ENCODE measurements at places on chromosomes 2 and 18.

GRCh38 chr2:170928036-170928823 lies 823 bp upstream of the GORASP2 start:
- no peak for DNase-seq

DNA sequence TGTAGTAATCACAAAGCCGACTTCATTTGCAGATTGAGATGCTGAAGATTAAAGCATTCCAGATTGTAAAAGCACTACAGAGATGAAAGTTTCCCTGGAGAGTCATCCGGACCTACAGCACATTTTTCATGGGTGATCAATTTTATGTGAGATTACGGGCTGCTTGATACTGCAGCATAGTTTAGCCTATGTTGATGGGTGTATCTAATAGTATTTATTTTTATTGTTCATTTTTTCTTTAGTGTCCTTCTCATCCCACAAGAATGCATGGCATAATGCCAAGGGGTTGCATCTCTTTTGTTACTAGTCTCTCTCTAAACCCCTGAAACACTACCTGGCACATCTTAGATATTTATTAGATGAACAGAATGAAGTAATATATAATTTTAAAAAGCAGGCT lies 240.4 kb downstream of the MBD2 start:
- DNase-seq: no peak

GRCh38 chr2:121189011-121189410 lies 96.0 kb downstream of the TFCP2L1 start:
- no peak for DNase-seq

DNA sequence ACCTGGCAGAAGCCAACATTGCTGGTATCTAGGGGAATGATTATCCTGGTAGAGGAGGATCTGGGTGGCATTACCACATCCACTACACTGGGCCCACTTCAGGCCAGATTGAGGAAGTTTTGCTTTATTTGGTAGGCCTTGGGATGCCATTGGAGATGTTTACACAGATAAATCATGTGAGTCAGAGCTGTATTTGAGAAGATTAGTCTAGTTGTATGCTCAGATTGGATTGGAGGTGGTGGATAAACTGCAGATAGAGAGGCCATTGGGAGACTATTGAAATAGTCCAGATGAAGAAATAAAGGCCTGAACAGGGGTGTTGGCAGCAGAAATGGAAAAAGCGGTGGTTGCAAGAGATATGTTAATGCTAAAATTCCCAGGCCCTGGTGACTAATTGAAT lies 81.5 kb downstream of the EFEMP1 start:
- no peak for DNase-seq

- no peak for DNase-seq
Observed at GRCh38 chr2:124649001-124649400, 623.9 kb downstream of the CNTNAP5 start.

- DNase-seq: no peak
Observed at GRCh38 chr2:214575030-214575429, 164.2 kb downstream of the VWC2L start.

DNA sequence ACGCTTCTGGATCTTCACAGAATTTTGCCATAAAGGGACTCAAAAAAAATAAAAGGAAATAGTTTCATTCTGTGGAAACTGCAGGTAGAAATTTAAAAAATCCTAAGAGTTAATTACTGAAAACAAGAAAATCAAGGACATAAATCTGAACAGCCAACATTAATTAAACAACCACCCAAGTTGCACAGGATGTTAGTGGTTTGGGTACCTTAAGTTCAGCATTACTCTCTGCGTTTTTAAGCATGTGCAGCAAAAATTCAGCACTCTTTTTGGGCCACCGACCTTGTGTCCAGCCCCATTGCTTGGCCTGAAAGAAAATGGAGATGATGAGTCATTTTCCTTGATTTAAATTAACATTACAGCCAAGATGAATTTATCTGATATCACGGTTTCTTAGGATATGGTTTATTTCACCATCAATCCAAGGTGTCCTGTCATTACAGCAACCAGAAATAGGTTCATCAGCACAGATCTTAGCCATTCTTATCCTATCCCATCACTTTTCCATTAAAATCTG lies 3.3 kb upstream of the C18orf32 start:
- DNase-seq: no peak

GRCh38 chr2:42957861-42958301 lies 165.5 kb upstream of the HAAO start:
- DNase-seq: no peak

DNA sequence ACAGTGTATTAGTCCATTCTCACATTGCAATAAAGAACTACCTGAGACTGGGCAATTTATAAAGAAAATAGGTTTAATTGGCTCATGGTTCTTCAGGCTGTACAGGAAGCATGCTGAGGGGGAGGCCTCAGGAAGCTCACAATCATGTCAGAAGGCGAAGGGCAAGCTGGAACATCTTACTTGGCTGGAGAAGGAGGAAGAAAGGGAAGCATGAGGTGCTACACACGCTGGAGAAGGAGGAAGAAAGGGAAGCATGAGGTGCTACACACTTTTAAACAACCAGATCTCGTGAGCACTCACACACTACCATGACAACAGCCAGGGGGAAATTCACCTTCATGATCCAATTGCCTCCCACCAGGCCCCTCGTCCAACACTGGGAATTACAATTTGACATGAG lies 95.3 kb upstream of the FAM110C start:
- no peak for DNase-seq

- no peak for DNase-seq
Observed at GRCh38 chr2:129061069-129061768, 742.6 kb upstream of the HS6ST1 start.

DNA sequence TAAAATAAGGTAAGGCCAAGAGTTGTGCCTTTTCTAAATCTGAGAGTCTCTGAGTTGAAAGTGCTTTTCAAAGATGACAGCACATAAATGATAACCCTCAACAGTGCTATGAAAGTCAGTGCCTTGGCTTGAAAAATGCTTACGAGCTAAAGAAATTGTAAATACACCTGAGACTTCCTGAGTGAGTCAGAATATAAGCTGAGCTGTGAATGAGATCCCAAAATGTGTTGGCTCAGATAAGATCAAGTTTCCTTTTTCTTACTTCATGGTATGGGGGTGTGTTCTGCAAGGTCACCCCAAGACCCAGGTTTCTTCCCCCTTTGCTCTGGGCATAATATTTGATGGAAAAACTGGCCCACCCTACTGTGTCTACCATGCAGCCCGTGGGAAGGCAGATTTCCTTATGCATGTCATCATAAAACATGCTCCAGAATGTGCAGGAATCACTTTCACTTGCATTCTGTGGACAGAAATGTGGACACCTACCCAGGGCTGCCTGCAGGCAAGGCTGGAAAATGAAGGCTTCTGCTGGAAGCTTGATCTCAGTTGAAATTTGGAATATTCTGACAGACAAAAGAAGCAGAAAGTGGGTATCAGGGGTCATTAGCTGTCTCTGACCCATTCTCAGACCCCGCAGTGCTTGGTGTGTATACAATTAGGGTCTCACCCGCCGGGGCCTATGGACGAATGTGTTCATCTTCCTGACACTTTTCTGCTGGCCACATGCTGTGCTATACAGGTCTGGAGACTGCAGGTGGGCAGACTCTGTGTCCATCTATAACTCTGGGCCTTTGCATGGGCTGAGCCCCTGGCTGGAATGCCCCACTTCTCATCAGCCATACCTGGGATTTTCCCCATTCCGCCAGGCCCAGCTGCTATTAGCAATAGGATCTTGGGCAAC lies 212.6 kb downstream of the SH3RF3 start:
- DNase-seq: no peak

DNA sequence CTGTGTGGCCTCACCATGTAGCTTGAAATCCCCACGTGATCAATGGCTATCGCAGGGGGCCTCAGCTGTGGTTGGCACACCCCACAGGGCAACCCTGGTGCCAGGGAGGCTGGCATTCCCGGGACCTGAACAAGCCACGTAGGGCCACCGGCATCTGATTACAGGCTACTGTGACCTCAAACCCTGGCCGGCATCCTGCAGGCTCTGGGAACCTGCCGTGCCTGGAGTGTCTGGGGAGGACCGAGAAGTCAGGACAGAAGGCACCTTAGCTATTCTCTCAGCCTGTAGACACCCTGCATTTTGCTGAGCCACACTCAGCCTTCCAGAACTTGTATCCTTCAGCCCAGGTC lies 213.0 kb downstream of the GLI2 start:
- DNase-seq: no peak

DNA sequence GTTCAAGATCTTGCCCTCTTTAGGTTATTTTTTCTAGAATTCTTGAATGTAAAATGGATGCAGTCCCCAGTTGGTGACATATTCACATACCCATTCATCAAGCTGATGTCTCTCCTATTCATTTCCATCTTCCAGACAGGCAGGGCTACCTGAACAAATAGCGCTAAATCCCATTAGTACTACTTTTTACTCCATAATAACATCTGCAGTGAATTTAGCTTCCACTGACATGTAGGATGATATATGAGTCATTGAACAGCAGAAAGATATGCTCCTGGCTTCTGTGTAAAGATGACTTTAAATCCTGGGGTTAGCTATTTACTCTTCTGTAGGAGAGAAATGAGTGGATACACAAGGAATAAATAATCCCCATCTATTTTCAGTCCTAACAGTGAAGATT lies 194.7 kb downstream of the RND3 start:
- DNase-seq: no peak

GRCh38 chr2:41830600-41830999 lies 217.2 kb upstream of the PKDCC start:
- DNase-seq: no peak

DNA sequence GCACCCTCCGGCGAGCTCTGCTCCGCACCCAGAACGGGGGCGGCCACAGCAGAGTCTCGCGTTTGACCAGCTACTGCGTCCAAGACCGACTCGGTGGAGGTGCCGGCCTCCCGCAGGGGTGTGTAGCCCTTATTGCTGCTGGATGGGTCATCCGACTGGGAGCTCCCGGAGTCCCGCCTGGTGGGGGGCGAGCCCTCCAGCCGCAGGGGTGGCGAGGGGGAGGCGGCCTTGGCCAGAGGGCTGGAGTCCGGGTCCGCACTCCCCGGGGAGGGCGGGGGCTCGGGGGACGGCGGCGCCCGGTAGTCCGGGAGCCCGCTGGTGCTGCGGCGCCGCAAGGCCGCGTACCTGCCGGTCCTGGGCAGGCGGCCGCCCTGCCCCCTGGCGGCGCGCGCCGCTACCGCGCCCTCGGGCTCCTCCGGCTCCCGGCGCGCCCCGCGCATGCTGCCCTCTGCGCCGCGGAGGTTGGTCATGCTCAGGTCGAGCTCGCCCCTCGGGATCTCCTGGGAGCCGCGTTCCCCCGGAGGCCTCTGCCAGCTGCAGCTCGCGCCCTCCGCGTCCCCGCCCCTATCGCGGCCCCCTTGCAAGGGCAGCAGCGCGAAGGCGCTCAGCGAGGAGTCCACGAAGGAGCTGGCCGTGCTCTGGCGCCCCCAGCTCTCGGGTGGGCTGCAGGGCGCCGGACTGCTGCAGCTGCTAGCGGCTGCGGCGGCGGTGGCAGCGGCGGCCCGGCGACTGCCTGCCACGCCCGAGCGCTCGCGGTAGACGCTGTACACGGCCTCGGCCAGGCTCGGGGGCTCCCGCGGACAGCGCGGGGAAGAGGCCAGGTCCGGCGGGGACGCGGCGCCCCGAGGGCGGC lies 4.8 kb downstream of the TMEM200C start:
- no peak for DNase-seq

GRCh38 chr18:3481696-3482210 lies 31.8 kb downstream of the TGIF1 start:
- no peak for DNase-seq

DNA sequence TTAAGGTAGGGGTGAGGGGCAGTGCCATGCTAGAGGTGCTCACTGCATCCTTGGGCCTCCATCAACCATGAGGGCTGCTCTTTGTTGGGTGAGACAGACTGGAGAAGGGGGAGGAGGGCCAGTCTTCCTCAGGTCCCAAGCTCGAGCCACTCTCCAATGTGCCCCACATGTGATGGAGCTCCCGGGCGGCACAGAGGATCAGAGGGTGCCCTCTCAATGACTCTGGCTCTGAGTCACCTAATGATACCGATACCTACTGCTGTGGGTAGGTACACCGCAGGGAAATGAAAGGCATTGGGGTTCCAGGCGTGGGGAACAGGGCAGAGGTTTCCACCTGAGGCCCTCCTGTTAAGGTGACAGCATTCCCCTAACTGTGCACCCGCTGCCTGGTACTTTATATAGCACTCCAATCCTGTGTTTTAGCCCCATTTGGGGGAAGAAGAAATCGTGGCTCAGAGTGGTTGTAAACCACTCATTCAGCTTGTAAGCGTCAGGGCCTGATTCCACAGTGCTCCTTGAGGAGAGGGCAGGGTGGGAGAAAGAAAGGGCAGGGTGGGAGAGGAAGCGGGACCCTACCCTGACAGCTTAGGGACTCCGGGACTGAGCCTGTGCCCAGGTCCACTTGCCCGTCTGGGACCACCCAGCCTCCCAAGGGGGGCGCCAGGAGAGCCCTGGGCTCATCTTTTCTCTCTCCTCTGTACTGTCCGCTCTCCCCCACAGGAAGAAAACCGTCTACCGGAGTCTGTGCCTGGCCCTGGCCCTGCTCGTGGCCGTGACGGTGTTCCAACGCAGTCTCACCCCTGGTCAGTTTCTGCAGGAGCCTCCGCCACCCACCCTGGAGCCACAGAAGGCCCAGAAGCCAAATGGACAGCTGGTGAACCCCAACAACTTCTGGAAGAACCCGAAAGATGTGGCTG lies 1.8 kb downstream of the B3GNT7 start:
- DNase-seq: no peak

GRCh38 chr2:219965287-219966194 lies 338.1 kb downstream of the SLC4A3 start:
- DNase-seq: no peak

DNA sequence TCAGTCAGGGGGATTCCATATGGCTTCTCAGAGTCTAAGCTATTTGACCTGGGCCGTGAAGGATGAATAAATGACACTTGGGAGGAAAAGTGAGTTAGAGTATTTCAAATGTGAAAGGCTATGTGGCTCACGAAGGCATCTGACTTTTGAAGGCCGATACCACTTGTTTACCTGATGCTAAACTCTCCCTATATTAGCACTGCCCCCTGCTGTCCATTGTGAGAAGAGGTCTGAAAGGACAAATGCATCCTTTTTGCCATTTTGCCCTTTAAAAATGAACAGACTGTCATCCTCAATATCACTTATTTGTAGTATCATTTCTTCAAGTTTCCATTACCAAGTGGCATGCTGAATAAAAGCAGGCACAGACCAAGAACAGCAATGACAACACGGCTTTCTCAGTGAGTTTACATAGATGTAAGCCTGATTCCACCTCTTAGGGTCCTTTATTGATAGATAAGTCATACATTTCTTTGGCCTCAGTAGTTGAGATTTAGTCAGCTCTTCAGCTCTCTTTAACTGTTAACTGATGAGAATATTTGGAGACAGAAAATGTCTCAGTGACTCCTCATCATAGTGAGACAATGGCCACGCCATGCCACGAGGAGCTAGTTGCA lies 40.1 kb downstream of the DOCK10 start:
- DNase-seq: no peak

Measured in cardiac septum (tissue), 1 donor.